Activated CD4-positive, alpha-beta T cell treated with anti-CD3 and anti-CD28 coated beads, Interleukin-10, Interleukin-2, amounts not matched to agents 100 ng/mL and 50 ng/mL, durations not matched to agents 16 hours and 8 hours (primary cell): ENCODE measurements at places on chromosomes 2 and 18.
A peak's percentile ranks its signal among the peaks of the same experiment; 100 is the strongest.

GRCh38 chr18:10412933-10413332, 41.5 kb upstream of the APCDD1 start:
- DNase-seq = no peak

- DNase-seq = no peak
These were observed 39.5 kb upstream of the ARL4C start for GRCh38 chr2:234536178-234536965.

DNA sequence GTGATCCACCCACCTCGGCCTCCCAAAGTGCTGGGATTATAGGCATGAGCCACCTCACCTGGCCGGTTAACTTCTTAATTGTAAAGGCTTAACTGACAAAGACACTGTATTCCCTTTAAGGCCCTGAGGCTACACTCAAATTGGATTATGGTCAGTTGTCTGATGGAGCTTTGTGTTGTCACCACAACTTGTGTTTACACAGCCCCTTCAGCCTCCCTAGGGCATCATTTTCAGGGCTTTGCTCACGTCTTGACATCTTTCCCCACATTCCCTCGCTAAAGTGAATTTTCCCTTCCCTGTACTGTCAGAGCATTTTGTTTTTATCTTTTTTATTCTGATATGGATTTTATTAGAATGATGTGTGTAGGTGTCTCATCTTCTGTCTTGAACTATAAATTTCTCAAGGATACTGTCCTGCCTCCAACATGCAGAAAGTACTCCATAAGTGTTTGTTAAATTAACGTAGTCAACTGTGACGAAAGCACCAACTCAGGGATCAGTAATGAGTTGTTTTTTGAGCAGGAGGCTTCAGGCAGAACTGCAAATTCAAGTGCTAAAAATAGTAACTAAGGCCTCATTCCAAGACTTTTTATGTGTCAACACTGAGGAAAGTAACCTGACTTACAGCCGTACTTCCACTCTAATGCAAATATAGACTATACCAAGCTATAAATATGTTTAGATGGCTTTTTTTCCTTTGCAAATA, 77.1 kb upstream of the NARS1 start:
- DNase-seq = no peak

- DNase-seq = no peak
These were observed 587 bp upstream of the TANK start for GRCh38 chr2:161159456-161160225.

GRCh38 chr18:48788373-48788772, 162.4 kb downstream of the SMAD7 start:
- no peak for DNase-seq

DNA sequence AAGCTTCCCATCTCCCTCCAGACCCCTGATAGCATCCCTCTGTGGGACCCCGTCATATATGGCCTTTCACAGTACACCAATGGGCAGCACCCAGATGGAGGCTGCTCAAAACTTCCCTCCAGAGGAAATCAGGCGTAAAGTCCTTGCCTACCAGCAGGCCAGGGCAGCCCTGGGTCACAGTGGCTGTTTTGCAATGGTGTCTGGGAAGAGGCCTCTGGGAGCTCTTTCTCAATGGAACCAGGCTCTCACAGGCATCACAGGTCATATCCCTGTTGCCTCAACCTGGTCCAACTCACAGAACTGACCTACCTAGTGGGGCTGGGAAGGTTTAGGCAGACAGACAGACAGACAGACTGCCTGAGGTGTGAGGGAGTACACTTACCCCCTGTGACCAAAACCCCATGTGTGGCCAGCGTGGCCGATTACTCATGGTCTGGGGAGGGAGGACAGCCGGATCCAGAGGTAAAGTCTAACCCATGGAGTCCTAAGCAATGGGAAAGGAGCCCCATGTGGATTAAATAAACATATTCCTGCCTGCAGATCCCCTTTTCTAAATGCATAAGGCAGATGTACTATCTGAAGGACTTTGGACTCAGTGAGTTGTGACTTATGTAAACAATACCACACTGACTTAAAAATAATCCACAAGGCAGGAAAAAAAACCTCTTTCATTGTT, 58.2 kb downstream of the BCL2L11 start:
- DNase-seq = no peak

DNA sequence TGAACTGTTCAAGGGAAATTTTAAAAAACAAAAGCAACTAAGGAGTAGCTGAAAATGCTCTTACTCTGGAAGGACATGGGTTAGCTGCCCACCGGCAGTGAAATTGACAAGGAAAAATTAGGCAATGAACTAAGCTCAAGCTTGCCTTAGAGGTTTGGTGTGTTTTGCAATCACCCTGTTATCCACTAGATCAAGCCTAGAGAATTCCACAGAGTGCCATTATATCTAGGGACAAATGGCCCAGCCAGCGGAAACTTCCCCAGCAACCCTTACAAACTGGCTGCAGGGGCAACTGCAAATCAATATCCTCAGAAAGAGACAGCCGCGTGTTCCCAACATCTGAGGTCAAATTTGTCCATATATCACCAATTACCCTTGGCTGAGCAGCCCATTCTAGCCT, 258.2 kb downstream of the SP3 start:
- DNase-seq = no peak

DNA sequence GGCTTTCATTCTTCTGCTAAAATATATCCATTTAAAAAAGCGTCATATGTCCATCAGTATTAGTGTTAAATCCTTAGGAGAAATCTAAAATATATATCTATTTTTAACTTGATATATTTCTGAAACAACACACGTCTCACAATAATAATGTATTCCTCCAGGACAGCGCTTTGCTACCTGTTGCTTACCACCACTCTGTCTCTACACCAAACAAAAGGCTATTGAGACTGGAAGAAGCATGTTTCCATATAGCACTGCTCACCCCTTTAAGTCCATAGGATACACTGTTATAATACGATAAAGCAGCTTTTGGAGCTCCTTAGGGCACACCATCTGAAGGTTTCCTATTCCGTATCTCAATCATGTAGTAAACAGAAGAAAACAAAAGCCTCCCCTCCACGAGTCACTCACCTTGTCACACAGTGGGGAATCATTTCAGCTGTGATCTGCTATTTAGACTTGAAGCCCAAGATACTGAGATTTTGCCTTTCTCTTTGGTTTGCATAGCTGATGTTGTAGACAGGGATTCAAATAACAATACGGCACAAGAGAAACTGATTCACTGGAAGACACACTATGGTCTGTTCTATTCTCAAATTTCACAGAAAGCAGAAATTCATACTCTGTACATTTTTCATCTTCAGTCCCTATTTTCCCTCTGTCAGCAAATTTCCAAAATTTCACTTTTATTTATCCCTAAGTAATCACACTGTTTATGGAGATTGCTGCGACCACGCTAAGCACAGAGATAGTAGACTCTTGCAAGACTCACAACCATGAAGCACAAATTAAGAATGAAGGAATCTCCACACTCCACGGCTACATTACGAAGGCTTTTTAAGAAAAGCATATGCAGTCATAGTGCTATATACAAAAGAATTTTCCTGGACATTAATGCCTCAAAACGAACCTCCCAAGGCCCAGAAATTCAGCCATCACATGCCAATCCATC, 187.1 kb downstream of the TCF4 start:
- DNase-seq = no peak

GRCh38 chr18:12699747-12700146, 2.8 kb downstream of the CEP76 start:
- no peak for DNase-seq

GRCh38 chr2:56715683-56716082, 531.9 kb downstream of the CCDC85A start:
- DNase-seq = no peak

GRCh38 chr2:135985826-135986393, 484 bp upstream of the DARS1 start:
- DNase-seq = peak; percentile 80

DNA sequence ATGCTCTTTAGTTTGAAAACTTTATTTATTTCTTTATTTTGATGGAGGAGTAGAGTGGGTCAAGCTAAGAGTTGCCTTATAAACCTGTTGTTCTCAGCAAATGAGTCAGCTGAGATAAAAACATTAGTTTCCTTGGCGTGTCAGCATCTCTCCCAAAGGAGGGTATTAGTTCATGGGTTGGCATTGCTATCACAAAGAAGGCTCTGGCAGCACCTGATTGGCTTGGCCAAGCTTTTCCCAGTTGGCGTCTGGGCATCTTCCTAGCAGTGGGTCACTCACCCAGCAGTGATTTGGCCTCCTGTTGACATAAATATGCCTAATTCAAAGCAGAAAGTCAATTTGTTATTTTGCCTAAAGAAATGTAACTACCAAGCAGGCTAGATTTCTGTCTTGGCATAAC, 200.7 kb upstream of the TNP1 start:
- DNase-seq = no peak

DNA sequence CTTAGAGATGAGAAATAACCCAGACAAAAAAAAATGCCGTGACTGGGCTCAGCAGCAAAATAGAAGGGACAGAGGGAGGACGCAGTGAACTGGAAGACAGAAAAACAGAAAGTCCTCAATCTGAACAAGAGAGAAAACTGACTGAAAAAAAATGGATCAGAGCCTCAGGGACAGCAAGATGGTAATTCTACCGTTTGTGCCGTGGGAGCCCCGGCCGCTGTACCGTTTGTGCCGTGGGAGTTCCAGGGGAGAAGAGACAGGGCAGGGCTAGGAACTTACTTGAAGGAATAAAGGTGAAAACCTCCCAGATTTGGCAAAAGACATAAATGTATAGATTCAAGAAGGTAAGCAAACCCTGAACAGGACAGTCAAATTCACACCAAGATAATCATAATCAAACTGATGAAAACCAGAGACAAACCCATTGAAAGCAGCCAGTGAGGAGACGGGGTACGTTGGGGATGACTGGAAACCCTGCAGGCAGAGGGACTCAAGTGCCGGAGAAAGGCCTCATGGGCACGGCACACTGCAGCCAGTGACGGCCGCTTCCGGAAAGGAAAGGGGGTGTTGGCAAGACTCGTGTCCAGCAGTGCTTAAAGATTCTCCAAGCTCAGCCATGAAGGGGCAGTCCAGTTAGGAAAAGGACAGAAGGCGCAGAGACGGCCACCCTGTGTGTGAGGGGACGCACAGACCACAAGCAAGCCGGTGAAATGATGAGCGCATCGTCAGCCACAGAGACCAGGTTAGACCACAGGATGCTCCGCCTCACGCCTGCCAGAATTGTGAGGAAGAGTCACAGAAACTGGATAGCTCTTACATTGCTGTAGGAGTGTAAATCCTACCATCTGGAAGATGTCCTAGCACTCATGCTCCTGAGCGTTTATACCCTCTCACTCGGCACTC, 40.0 kb upstream of the NFATC1 start:
- DNase-seq = no peak

DNA sequence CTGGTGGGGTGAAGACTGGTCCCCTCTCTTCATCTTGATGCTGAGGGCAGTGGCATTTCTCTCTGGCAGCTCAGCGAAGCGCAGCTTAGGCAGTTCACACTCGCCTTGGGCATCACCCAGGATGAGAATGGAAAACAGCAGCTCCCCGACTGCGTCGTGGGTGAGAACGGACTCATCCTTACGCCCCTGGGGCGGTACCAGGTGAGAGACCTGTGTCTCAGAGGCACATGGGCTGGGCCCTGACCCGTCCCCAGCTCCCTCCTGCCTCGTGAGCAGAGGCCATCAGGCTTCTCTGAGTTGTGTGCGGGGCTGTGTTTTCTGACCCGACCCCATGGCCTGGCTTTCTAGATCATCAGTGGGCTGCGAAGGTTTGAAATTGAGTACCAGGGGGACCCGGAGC, 8.2 kb upstream of the CCDC74A start:
- DNase-seq = no peak

DNA sequence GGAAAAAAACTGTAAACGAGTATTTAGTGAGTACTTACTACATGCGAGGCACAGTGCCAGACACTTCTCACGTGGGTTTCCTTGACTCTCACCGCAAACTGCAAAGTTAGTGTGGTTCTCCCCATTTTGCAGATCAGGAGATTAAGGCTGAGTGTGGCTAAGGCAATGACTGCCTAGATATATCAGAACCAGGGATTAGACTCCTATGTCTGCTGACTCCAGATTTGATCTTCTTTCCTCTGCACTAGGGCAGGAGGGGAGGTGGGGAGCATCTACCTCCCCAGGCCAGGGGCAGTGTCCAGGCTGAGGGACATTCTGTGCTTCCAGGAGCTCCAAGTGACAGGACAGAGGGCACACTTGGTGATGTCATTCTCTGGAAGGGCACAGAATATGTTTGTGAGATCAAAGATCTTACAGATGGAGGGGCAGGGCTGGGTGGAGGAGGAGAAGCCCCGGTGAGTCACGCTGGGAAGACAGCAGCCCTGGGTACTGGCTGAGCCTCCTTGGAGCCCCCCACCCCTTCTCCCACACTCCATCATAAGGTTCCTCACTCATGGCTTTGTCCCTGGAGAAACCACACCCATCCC, 92.4 kb downstream of the RHOB start:
- DNase-seq = peak; percentile 38

- no peak for DNase-seq
These were observed 13.0 kb upstream of the FHL2 start for GRCh38 chr2:105411720-105412407.

- DNase-seq = no peak
These were observed 61.7 kb downstream of the ASB1 start for GRCh38 chr2:238488347-238488826.

DNA sequence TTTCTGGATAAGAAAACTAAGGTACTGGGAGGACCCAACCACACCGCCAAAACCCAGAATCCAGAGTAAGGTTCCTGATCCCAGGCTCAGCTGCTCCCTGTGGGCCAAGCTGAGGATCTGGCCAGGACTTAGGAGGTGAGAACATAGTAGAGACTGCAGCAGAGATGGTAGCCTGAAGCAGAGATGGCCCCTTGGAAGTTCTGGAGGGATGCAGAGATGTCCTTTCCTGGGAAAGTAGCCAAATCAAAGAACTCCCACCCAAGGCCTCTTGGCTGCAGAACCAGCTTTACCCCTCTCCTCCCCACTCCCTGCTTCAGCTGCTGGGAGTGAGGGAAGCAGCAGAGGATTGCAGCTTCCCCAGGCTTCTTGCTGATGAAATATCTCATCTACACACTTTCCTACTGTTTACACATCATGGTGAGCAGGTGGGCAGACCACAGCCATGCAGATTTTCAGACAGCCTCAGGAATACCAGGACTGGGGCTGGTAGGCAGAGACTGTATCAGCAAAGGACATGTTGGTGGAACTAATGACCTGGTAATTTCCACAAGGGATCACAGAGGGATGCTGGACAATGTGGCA, 32.7 kb downstream of the TMEM17 start:
- DNase-seq = no peak

DNA sequence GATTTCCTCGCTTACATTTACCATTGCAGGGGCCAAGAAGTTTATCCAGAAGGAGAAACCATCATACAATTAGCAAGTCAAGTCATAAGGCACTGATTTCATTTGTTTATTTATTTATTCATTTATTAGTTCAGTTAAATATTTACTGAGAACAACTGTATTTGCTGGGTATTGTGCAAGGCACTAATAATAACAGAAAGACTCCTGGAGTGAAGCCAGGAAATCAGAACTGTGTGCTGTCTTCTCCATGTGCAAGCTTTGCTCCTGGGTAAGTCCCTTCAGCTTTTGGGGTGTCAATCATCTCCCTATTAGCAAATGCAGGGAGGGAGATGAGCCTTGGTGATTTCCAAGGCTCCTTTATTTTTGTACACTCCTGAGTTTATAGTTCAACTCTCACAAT, 341.6 kb upstream of the MEIS1 start:
- no peak for DNase-seq
